ENCODE measurements at places on chromosomes 2 and 18.

DNA sequence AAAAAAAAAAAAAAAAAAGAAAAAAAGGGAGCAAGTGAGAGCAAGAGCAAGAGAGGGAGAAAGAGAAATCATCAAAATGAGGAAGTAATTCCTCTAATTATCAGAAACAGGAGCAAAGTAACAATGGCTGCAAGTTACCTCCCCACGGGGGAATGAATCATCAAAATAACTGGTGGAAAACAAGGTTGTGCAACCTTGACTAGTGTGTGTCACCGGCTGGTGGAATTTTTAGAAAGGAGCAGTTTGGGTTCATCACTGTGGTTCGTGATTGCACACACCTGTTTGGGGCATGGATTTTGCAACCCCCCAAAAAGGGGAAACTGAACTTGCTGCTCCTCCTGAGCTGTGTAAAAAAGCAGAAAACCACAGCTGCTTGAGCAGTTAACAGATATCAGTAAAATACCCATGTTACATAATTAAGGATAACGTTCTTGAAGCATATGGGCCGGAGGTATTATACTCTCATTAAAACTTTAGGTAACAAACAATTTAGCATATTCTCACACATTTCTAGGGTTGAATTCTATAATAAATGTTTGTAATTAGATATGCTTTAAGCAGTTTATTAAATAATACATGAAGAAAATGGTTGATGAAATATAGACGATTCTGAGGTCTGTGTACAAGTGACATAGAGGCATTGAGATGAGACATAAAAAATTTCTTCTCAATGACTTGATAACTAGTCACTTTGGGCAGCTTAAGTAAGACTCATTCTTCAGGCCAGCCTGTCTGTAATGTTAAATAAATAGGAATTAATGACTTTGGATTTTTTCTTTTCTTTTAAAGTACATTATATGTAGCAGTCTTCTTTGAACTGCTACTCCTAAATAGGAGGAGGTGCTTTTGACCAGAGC lies 184.2 kb upstream of the ZEB2 start:
- no peak for DNase-seq

DNA sequence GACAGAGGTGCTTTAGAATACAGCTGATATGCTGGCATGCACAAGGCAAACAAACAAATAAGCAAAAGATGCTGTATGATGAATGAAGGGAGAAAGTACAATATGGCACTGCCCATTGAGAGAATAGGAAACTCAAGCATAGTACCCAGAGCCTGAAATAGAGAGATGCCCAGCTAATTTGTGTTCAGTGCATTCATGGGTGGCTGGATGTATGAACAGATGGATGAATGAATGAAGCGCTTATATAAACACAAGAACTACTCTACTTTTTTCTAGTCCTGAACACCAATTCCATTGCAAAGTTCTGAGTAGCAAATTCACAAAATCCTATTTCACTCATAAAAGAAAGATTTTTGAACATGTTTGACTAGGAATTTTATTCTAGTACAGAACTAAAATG lies 756.3 kb downstream of the SATB2 start:
- DNase-seq, result no peak

- no peak for DNase-seq
Observed at GRCh38 chr2:64287202-64287740, 143.1 kb upstream of the PELI1 start.

GRCh38 chr18:48848641-48849143 lies 102.1 kb downstream of the SMAD7 start:
- DNase-seq, result no peak

DNA sequence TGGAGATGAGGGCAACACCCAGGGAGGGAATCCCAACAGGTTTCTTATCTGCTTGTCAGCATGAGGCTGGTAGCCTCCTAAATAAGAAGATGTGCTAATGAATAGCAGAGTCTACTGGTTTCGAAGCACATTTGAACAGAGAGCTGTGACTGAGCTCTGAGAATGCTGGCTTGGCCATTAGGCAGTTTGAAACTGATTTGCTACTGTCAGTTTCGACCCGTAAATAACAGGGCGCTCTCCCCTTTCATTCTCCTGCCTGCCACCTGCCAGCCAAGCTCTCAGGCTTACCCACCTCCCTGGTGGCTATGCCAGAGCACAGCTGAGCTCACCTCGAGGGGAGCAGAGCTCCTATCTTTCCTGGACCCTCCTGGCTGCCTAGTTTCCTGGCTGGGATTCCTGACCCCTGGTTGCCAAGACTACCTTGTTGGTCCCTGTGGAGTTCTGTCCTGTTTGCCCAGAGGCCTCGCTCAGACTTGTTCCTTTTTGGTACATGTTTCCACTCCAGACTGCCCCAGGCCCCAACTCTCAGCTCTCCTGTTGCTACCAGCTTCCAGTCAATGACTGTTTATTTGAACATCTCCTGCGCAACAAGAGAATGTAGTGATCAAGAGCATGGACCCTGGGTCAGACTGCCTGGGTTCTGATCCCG lies 102.3 kb upstream of the ALPP start:
- no peak for DNase-seq

GRCh38 chr2:229719926-229720647 lies 5.7 kb upstream of the DNER start:
- no peak for DNase-seq

DNA sequence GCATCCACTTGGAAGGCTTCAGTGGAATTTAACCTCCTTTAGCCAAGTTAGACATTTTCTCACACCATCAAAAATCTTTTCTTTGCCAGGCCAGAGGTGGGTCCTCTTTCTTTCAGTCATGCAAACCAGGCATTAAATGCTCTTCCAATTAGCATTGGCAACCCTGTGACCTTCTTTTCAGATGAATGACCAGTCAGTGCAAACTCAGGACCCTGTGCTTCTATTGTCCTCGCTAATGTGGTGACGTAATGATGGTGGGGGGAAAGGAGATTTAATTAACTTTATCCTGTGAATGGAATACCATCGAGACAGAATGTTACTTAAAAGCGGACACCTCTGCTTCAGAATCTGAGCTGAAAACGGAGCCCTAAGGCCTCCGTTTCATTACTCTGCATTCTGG lies 23.2 kb upstream of the STPG4 start:
- no peak for DNase-seq

GRCh38 chr2:16005816-16006536 lies 65.6 kb downstream of the MYCN start:
- no peak for DNase-seq

DNA sequence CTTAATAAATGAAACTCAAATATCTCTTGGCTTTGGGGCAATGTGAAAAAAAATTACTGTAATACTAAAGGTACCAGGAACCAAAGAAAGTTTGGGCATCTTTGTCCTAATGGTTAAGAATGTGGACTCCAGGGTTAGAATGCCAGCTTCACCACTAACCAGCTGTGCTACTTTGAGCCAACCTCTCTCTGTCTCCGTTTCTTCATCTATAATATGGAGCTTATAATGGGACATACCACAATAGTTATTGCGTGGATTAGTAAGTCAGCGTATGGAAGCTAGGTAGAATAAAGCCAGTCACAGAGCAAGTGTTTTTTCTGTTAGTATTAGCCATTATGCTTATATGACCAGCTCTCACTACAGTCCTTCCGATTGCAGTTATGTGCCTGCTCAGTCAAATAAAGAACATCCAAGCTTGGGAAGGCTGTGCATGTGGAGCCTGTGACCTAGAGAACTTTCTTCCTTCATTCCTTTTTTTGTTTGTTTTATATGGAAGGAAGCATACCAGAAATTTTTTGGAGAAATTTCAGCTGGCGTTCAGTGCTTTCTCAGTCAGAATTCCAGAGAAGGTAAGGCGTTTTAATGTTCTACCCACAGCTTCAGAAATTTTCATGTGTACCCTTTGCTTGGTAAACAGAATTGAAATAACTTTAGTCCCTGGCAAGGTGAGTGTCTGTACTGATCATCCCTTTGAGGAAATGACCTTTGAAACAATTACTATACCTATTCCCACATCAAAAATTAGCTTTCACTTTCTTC lies 114.0 kb upstream of the RND3 start:
- no peak for DNase-seq

DNA sequence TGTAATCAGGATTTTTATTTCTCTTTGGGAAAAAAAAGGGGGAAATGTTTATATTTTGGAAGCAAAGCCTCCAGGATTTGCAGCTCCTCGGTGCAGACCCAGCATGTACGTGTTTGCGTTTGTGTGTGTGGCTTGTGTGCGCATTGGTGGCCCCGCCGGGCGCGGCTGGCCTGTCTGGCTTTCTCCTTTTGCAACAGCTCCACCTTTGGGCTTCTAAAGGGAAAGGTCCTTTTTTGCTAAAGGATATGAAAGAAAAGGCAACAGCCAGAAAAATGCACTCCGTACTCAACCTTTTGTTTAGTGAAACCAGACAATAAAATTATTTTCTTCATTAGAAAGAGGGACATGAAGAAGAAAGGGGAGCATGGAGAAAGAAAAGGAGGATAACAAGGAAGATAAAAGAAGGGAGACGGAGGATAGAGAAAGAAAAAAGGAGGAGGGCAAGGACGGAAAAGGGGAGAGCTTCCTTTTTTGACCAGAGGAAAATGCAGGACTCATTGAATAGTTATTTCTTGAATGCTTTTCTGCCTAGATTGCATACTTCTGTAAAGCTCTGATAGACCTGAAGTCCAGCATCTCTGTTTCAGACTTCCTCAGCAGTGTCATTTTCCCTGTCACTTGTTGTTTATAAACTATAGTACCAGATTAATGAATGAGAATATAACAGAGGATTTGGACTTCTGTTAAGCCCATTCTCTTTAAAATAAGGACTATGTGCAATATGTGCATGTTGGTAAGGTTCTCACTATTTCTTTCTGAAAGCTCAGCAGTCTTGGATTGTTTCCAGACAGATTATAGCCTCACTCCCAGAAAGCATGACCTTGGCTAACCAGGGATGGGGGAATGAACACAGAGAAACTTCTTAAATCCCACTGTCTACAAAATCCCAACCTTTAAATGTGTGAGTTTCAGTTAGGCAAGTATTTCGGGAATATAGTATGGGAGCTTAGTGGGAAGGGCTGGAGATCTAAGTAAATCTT lies 563.1 kb upstream of the PIK3C3 start:
- no peak for DNase-seq

- DNase-seq, result no peak
Observed at GRCh38 chr18:67568166-67568565, 51.6 kb upstream of the DSEL start.

- no peak for DNase-seq
Observed at GRCh38 chr2:179939259-179939658, 67.8 kb downstream of the CWC22 start.

DNA sequence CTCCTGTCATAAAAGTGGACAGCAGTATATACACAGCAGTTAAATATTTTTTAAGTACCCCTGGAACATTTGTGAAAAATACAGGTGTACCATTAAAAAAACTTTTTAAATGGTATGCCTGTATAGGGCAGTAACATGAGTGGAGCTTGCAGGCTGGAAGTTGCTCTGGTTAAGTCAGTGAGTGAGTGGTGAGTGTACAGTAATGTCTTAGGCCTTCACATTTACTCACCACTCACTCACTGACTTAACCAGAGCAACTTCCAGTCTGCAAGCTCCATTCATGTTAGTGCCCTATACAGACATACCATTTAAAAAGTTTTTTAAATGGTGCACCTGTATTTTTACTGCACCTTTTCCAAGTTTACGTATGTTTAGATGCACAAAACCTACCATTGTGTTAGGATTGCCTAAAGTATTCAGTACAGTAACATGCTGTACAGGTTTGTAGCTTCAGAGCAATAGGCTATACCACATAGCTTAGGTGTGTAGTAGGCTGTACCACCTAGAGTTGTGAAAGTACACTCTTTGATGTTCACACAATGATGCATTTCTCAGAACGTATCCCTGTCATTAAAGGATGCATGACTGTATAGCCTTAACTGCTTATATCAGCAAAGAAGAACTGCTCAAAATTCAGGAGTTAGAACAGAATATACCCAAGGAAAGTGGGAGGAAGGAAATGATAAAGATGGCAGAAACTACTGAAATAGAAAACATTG lies 112.6 kb downstream of the EHBP1 start:
- DNase-seq, result no peak

GRCh38 chr2:85945586-85945985 lies 56.8 kb upstream of the ST3GAL5 start:
- no peak for DNase-seq

GRCh38 chr2:186068139-186068801 lies 329.7 kb downstream of the FSIP2 start:
- no peak for DNase-seq

- DNase-seq, result no peak
Observed at GRCh38 chr2:105928563-105928962, 183.9 kb downstream of the NCK2 start.

GRCh38 chr2:3505771-3506170 lies 13.6 kb downstream of the ADI1 start:
- no peak for DNase-seq

DNA sequence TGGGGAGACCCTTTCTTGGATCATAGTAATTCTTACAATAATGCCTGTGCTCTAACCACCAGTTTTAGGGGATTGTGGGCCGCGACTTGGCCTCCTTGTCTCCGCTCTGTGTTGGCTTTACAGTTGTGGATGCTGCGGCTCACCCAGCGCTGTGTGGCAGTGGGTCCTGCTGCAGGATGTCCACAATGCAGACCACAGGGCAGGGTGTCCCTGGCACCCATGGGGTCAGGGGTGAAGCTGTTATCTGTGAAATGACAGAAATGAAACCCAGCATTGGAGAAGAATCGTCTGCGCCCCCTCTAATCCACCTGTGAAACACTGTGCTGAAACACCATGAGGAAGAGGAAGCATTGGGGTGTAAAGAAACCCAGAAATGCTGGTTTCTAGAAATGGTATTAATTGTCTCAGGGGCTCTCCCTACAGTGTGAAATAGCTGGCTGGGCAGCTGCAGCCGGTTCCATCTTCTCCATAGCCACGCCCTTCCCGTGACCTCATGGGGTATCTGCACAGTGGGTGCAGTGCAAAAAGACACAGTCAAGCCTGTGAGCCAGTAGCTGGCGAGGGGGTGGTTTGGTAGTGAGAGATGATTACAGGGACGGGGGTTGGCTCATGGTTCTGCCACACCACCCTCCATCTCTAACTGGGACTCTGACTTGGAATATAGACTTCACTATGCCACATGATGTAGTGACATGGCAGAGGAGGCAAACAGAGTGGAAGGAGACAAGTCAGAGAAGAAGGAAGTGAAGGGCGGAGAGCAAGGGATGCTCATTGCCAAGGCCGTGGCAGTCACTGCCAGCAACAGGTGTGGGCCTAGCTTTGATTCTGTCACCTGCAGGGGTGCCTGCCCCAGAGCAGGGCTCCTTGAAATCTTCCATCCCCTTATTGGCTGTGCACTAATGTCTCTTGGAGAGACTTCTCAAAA lies 16.2 kb downstream of the INPP4A start:
- no peak for DNase-seq

All from cortex of kidney (tissue), 1 donor.